Cortex of kidney (tissue), 1 donor: ENCODE measurements at places on chromosomes 3 and 15.
A peak's percentile ranks its signal among the peaks of the same experiment; 100 is the strongest.

DNA sequence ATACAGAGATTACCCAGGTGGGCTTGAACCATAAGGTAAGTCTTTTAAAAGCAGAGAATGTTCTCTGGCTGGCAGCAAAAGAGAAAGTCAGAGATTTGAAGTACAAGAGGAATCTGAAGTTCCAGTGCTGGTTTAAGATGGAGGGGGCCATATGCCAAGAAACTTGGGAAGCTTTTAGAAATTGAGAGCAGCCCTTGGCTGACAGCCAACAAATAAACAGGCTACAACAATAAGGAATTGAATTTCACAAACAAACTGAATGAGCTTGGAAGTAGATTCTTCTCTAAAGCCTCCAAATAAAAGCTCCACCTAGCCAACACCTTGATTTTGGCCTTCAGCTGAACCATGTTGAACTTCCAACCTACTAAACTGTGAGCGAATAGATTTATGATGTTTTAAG, 85.7 kb downstream of the TRIM42 start:
- no peak for DNase-seq

DNA sequence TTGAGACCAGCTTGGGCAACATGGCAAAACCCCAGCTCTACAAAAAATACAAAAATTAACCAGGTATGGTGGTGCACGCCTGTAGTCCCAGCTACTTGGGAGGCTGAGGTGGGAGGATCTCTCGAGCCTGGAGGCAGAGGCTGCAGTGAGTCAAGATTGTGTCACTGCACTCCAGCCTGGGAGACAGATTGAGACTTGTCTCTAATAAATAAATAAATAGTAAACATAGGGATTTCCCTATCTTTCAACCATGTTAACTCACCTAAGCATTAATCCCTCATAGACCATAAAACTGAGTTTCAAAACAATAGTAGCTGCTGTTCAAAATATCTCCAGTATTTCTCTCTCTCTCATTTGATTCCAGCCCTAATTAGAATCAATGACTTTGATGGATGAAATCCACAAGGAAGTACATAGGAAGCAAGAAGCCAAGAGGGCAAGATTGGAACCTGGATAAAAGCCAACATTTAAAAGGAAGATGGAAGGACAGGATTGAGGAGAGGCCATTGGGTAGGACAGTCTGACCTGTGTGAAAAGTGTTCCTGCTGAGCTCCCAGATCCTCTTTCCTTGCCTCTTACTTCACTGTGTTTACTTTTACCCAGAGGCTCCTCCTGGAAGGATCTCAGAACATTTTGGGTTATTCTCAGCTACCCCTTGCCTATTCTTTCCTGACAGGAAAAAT, 12.4 kb upstream of the TTBK2 start:
- no peak for DNase-seq

GRCh38 chr15:31280046-31280830, 46.4 kb upstream of the KLF13 start:
- DNase-seq, result no peak

GRCh38 chr3:161107311-161107710, 2.2 kb upstream of the B3GALNT1 start:
- DNase-seq, result no peak

DNA sequence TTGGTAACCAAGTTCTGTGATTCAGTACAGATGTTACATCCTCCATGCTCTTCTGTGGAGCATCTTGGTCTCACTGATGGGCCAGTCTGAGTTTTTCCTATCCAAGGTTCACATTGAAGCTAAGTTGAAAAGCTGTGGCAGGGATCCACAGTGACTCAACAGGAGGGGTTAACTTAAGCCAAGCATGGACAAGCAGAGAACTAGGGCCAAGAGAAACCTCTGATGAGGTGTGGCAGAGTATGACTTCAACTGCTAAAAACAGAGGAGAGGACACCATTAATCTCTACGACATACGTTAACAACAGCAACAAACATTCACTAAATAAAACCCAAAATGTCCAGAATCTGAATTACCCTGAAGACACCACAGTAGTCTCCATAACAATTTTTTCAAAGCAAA, 268.1 kb upstream of the UBE2E2 start:
- DNase-seq, result no peak

DNA sequence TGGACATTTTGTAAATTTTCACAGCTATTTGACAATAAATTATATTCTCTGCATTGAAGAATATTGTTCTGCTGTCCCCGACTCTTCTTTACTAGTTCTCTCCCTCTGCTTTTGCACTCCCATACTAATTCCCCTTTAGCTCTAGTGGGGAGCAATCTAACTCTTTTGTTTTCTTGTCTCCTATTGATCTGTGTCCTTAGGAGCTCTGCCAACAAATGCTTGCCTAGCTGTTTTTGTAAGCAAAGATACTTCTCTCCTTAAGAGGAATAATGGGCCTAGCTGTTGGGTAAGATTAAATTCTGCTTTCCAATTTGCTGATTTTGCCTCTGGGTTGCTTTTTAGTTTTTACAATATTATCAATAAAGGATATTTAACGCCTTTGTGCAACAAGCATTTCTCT, 17.7 kb downstream of the ADAMTSL3 start:
- no peak for DNase-seq

DNA sequence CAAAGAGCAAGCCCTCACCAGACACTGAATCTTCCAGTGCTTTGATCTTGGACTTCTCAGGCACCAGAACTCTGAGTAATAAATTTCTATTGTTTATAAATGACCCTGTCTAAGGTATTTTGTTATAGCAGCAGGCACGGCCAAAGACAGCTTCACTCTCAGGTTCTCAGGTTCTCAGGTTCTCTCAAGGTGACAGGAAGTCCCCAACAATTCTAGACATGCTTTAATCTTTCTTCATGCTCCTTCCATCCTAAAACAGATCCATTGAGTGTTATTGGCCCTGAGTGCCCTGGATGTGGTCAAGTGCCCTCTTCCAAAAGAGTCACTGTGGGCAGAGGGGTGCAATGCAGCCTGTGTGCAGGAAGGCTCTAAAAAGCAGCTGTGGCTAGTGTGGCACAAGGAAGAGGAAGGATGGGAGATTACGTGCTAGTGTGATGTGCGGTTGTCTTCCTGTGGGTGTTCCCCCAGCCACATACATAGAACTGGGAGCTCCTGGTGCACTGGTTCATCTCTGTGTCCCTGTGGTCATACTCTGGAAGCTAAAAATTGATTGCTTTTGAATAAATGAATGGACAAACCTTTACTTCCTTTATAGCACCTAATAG, 11.0 kb upstream of the RAB7A start:
- DNase-seq, result no peak

GRCh38 chr3:150385296-150386242, 22.5 kb upstream of the TSC22D2 start:
- DNase-seq, result no peak

DNA sequence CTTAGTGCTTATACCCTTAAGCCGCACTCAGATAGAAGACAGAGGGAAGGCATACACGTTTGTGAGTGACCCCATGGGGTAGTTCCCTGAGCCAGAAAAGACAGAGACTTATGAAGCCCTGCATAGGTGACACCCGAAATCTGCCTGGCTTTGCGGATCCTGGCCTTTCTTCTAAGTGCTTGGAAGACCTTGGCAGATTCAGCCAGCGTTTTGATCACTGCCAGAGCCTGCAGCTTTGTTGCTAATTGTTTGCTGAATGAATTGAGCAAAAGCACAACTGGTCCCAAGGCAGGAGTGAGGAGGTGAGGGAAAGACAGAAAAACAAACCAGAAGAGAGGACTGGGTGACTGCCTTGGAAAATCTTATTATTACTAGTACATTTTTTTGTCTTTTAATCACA, 168.3 kb upstream of the ICE2 start:
- no peak for DNase-seq

GRCh38 chr15:58771621-58772250, 634 bp downstream of the MINDY2 start:
- peak; percentile 52 for DNase-seq

GRCh38 chr3:59609657-59610348, 560.0 kb upstream of the CFAP20DC start:
- DNase-seq, result no peak

DNA sequence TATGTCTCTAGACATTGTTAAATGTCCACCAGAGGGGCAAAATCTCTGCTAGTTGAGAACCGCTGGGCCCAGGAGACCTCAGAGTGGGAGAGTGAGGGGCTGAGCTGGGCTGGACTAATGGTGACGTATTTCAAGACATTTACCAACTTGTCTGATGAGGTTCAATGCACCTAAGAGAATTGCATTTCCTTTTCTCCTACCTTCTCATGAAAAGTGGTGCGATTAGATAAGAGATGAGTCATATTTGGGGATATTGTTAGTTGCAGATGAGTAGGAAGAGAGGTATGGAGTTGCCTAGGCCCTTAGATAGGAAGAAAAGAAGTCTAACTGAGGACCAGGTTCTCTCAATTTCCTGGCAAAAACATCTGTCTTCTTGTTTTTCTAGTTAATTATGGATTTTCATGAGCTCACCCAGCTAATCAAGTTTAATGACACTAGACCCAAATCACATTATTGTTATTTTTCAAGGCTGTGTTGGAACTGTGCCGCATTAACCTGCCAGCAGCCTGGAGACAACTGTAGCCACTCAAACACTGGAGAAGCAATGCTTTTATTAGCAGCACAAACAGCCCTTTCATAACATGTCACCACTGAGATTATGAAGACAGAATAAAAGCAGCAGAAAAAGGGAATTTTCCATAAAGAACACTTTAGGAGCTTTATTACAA, 144.2 kb downstream of the PDCD6IP start:
- no peak for DNase-seq

DNA sequence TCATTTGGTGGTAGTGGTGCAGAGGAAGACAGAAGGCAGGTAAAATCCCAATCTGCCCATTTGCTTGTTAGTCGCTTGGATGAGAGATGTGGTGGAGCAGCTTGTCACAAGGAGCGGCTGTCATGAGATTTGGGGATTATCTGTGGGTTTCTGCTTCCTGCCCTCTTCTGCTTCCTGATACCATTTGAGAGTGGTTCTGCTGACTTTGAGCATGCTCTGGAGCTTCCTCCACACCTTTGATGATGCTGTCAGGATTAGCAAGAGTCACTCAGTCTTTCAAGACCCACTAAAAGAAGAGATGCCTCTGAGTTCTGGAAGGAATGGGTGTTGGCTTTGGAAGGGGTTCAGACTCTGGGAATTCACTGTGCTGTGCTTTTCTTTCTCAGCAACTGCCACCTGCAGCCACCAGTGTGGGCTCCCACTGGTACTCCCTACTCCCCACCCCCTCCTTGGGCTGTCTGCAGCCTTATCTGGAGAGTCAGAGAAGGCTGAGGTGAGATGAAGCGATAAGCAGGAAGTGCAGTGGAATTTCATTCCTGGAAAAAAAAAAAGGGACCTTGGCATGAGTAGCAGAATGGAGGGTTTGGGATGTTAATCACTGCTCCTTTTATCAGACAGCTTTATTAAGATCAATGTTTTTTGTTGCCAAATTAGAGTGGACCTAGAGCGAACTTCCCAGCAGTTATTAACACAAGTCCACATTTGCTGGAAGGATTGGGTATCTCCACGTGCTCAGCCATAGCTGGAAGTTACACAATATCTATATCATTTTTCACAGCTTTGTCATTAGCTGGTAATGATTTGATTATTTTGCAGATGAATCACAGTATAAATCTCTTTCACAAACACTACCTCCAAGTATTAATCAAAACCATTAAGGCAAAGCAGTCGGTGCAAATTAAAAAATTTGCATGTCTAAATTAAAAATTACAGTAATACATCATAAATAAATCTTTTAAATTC, 233.0 kb upstream of the SATB1 start:
- no peak for DNase-seq

- no peak for DNase-seq
These were observed 105.5 kb downstream of the SEMA5B start for GRCh38 chr3:122921791-122922651.

GRCh38 chr3:185605566-185605965, 19.5 kb downstream of the SENP2 start:
- no peak for DNase-seq

DNA sequence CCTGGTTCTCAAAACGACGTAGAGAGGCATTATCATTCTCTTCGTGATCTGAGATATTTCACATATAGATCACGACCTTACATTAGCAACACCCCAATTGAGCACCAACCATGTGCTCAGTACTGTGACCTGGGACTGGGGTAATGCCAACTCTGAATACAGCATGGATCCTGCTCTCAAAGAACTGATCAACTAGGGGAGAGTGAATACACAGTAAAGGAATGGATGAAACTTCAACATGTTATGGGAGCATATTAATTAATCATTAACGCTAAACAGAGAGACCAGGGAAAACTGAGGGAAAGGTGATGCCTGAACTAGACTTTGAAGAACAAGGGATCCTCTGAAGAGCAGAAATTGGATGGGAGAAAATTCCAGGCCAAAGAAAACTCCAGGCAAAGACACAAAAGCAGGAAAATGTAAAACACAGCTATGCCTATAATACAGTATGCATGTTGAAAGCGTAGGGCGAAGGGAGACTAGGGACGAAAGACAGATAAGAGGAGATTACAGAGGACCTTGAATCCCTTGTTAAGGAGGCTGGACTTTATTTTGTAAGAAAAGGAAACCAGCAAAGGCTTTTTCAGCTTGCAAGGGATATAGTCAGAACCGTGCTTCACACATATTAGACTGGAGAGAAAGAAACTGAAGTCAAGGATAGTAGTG, 105.7 kb downstream of the ANO10 start:
- DNase-seq, result no peak

GRCh38 chr3:193732391-193732790, 139.4 kb downstream of the OPA1 start:
- DNase-seq, result no peak

DNA sequence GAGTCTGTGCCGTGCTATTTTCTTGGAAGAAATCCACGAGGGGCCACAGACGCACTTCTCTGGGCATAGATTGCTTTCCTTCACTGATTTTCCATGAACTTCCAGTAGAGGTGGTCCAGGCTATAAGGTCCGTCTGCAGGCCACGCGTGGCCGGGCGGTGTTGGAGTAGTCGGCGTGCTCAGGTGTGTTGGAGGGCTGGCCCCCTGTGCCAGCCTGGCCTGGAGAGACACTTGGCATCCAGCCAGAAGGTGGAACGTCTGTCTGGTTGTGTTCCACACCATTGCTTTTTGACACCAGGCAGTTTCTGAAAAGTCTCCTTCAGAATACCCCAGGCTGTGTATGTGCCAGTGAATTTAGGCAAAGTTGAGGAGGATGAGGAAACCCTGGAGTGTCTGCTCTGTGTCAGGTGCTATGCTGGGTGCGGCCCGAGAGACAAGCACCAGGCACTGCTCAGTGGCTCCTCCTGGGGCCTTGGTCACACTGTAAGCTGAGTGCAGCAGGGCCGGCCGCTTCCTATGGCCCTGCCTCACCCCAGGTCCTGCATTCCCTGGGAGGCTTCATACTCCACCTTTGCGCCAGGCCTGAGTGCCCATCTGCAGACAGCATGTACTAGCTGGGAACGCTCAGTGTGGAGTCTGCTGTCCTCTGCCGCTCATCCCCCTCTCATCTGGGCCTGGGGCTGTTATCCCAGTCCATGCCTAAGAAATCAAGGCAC, 52.1 kb upstream of the TAMM41 start:
- no peak for DNase-seq

GRCh38 chr3:88963003-88963402, 144.4 kb upstream of the EPHA3 start:
- DNase-seq, result no peak

DNA sequence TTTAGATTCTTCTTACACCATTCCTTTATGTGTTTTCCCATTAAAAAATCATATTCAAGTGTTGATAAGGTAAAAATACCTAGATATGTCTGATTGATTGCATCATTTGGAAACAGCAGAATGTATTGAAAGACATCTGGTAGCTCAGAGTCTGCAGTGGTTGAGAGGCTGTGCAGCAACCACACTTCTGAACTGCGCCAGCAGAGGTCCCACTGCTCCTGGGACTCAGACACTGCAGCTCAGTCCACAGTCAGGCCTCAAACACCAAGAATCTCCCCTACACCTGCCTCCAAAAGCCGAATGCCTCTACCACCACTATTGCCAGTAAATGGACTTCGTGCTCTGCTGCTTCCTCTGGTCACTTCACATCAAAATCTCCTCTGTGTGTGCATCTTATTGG, 176.9 kb upstream of the LMCD1 start:
- no peak for DNase-seq
